Occipital lobe (tissue), 3 donors: ENCODE measurements at places on chromosomes 5 and 9. TPM values are rescaled to one million over a fixed set of nuclear protein-coding genes. Genes with fewer than 3 reads are reported as not detected.

- DNase-seq, result no peak
Measured at GRCh38 chr9:87263291-87263690, 234.4 kb upstream of the DAPK1 start.

DNA sequence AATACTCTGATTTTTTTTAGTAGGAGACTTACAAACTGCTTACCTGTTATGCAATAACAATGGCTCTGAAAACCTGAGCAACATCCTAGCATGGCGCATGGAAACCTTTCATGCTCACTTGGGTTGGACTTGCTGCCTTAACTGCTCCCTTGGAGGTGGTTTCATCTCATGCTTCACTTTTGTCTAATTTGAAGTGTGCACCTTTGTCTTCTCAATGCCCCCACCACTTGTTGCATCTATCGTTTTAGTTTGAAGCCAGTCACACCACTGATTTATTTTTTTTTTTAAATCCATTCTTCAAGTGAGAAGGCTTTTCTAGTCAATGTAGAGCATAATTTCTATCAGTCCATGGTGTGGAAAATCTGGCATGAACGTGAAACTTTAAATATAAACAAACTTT lies 63.2 kb downstream of the CFAP90 start:
- DNase-seq, result no peak

GRCh38 chr9:129932303-129933151 lies 97.3 kb downstream of the USP20 start:
- DNase-seq, result no peak

DNA sequence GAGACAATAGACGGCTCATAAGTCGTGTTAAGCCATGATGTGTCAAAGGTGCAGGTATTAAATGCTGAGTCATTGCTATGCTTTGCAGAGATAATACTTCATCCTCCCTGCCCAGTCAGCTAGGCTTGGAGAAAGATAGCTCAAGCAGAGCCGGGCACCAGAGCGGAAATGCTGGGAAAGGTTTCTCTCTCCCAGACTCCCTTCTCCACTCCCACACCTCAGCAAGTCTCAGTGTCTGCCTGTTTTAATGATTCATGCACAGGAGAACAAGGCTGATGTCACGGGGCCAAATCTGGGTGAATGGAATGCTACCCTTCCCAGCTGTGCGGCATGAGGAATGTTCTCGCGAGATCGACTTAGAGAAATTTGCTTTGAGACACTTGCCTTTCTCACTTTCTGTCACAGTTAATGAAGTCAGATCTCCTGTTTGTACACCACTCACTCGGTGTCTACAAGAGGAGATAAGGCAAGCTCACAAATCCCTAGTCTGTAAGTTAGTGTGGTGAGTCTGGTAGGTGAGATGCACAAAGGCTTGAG lies 204.4 kb downstream of the EFNA5 start:
- peak; percentile 43 for DNase-seq

DNA sequence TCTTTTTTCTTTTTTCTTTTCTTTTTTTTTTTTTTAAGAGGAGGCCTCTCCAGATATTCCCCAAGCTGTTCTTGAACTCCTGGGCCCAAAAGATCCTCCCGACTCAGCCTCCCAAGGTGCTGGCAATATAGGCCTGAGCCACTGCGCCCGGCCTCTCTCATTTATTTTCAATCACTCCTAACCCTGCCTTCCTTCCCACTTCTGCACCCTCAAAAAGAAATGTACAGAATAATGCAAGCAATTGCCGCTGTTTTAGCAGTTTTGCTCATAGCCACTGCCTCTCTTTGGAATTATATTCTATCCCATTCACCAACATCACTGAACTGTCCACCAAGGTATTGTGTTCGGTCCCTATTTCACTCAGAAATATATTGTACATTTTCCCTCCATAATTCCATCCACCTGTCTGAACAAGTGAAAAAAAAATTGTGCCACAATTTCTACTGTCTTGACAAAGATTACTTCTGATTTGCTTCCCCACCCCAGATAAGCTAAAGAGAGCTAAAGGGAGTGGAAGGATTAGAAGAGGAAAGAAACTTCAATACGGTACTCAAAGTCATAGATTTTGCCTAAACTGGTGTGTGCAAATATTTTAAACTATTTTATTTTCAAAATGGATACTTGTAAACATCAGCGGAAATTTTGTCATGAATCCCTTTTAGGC lies 1.9 kb downstream of the FNBP1 start:
- no peak for DNase-seq

- DNase-seq, result no peak
Measured at GRCh38 chr5:7808998-7809397, 41.9 kb downstream of the CFAP90 start.

- no peak for DNase-seq
Measured at GRCh38 chr9:8014997-8015682, 215.6 kb upstream of the DMAC1 start.

GRCh38 chr5:12119657-12120056 lies 215.4 kb upstream of the CTNND2 start:
- no peak for DNase-seq

GRCh38 chr5:146564007-146564762 lies 48.2 kb upstream of the GPR151 start:
- no peak for DNase-seq

The SLC1A3 gene
- 243 TPM for total RNA-seq

The SPATA31E1 gene
- total RNA-seq, result not detected

The PCDHB16 gene
- total RNA-seq, result 4.5 TPM

The TTF1 gene
- total RNA-seq, result 11.7 TPM

The SH3GL2 gene
- 52.3 TPM for total RNA-seq
